Karpas-422 (cell line): ENCODE measurements at places on chromosomes 4 and X.

DNA sequence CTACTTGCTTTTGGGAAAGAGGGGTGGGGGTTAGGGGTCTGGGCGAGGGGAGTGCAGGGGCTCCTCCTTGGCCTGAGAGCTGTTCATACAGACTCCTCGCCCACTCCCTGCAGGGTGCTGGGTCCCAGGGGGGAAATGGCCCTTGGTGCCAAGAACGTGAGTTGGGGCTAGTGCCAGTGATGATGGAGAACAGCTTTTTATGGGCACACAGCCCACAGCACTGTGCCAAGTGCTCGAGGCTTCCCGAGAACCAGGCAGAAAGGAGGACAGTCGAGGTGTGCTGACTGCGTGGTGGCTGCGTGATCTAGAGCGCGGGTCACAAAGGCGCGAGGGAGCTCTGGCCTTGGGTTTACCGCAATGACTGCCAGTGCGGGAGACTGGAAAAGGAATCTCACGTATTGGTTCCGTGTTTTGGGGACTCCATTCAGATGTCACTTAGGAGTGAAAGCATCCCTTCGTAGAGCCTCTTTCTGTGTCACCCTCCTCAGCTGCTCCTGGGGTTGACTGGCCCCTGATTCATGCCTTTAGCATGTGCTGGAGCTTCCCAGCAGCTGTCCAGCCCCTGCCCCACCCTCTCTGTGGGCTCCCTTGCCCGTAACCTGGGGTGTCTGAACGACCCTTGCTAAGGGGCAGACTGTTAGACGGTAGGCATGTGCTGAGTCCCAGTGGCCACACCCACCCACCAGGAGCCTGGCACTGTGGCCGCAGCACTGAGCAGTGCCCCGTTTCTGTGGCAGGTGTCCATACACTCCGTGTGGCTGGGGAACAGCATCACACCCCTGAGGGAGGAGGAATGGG, 20.9 kb upstream of the MSANTD1 start:
- DNase-seq = no peak

- DNase-seq = no peak
These were observed 72.4 kb downstream of the PALLD start for GRCh38 chr4:168569066-168569930.

DNA sequence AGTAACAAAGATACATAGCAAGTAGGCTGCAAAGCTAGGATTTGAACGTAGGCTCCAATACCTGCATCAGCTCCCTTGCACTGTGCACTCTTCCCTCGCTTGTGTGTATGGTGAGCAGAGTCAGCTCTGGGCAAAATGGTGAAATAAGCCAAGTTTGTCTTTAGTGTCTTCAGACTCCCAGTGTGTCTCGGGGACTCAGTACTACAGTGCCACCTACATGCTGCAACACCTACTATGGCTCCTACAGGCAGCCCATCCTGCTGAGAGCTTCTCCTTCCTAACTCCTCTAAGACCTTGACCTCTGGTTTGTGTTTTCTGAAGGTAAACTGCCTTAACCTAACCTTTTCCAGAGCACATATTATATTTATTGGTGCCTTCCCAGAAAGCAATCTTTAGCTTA, 42.5 kb downstream of the RTL9 start:
- DNase-seq = peak; percentile 49

GRCh38 chr4:61517144-61517543, 317.0 kb downstream of the ADGRL3 start:
- DNase-seq = no peak

- DNase-seq = no peak
These were observed at the start of gene PHEX for GRCh38 chrX:22032084-22032483. Gene PHEX, plus strand, starts transcription at chrX:22032325. Its CDS starts 681 bp downstream, at chrX:22033006.

DNA sequence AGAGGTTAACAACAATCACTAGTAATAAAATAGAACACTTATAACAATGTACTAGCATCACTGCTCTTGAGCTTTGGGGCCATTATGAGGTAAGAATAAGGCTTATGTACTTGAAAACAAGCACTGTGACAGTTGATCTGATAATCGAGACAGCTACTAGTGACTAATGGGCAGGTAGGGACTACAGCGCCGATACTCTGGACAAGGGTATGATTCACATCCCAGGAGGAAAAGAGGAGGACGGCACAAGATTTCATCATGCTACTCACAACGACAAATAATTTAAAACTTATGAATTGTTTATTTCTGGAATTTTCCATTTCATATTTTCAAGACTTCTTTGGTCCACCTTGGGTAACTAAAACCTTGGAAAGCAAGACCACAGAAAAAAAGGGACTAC, 62.3 kb downstream of the FAM184B start:
- no peak for DNase-seq

- no peak for DNase-seq
These were observed 10.0 kb upstream of the SPP1 start for GRCh38 chr4:87965501-87965975.

- DNase-seq = no peak
These were observed 3.3 kb downstream of the XPNPEP2 start for GRCh38 chrX:129741880-129742758.

DNA sequence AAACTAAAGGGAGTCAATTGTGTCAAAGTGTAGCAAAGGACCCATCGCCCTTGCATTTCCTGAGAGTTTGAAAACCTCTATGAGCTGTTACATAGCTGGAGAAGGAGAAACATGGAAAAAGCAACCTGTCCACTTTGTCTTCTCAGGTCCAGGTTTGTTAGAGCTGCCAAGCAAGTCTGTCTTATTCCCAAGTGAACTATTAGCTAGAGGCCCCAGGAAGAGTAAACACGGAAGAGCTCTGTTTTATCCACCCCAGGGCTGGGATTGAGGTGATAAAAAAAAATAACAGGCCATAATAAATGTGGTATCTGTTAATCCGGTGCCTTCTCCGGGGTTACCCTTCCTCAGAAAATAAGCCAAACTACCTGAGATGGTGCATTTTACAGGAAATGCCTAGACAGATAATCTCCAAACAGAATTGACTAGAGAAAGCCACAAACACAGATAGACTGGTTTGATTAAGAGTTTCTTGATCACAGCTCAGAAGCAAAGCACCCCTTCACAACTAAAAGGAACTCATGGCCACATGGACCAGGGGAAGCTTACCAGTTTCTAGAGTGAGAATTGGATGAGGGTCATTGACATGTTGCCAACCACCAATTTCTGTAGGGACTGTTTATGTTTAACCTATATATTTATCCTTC, 35.9 kb upstream of the RELL1 start:
- DNase-seq = no peak

- no peak for DNase-seq
These were observed 333.8 kb downstream of the ANK2 start for GRCh38 chr4:113383111-113383785.

GRCh38 chr4:148355442-148356123, 86.6 kb downstream of the NR3C2 start:
- DNase-seq = no peak

GRCh38 chrX:151536571-151536970, 26.9 kb upstream of the PASD1 start:
- no peak for DNase-seq

DNA sequence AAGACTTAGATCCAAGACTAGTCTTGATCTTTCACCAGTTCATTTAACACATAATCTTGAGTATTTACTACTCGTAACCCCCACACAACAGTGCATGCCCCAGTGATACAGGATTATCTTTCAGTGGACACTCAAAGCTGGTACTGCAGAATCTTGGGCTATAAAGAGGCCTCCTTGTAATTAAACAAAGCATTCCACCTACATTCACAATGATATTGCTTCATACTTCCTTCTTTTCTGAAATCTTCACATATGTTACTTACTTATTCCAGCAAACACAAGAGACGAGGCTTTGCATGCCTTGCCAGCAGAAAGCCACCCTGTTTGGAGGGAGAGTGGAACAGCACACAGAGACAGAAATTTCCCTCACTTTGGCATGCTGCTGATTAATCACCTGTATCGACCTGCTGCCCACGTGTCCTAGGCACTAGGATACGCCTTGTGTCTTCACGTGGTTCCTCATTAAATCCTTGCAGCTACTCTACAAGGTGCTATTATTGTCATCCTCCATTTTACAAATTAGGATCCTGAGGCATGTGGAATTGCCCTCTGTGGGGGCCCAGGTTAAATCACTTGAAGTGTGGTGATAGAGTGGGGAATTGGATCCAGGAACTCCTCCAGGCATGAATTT, 77.3 kb downstream of the FAM184B start:
- no peak for DNase-seq

DNA sequence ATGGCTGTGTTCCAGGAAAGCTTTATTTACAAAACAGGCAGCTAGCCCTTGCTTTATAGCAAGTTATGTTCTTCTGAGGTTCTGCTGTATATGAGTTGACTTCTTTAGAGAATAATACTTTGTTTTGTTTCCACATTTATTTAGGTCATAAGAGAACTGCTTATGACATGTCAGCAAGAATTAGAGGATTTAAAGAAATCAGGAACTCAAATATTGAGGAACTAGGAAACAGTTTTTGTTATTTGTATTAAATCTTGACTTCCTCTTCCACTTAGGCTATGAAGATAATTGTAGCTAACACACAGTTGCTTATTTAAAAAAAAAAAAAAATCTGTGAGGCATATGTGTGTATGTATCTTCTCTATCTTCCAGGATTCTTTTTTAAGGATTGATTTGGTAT, 14.3 kb downstream of the ZRSR2 start:
- DNase-seq = no peak

DNA sequence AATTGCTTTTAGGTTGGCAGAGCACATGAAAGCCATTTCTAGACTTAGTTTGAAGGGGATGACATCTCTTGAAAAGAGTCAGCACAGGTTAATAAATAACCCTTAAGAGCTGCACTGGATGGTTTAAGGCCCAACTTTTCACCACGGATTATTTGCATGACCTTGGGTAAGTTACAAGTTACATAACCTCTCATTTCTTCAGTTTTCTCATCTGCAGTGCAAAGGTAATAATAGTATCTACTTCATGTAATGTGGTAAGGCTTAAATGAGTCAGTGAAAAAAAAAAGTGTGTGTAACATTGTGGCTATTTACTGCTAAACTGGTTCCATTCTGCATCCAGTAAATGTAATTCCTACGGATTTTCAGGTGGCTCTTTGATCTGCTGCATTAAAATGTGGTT, 715.8 kb downstream of the CCSER1 start:
- no peak for DNase-seq

DNA sequence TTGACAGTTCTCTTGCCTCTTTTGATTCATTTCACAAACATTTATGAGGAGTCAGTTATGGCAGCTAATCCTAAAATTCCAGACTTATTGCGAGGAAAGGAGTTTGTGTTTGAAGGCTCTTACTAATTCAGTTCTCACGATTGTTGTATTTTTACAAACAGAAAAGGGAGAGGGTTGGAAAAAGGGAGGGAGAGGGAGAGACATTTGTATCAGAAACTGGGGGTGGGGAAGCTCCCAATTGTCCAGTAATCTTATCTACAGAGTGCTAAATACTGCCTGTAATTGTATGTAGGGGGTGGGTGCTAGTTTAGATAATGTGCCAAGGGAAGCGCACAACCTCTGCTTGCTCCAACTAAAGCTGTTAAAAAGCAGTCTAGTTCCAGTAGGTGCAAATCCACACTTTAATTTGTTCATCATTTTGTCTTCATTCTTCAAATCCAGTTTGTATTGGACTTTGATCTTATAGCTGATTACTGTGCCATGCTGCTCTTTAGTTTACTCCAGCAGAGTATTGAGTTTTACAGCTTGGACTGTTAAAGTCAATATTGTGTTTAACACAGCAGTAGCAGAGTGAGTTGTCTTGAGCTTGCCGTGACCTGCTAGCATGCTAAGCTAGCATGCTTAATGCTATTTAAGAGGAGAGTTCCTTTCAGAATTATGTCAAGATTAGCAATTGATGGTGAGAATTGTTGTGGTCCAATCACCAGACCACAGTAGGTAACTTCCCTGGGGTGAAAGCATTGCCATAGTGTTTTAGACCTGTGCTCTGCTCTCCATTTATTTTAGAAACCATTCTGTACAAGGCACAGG, 13.9 kb downstream of the FNIP2 start:
- DNase-seq = no peak

GRCh38 chr4:9781343-9782135, at the start of gene DRD5:
Gene DRD5, plus strand, starts transcription at chr4:9781634. Its CDS starts 396 bp downstream, at chr4:9782030.
- DNase-seq = no peak

- DNase-seq = no peak
These were observed 133.3 kb upstream of the PJA1 start for GRCh38 chrX:69298466-69299140.

GRCh38 chrX:84339507-84340364, 151.7 kb upstream of the RPS6KA6 start:
- peak; percentile 83 for DNase-seq

DNA sequence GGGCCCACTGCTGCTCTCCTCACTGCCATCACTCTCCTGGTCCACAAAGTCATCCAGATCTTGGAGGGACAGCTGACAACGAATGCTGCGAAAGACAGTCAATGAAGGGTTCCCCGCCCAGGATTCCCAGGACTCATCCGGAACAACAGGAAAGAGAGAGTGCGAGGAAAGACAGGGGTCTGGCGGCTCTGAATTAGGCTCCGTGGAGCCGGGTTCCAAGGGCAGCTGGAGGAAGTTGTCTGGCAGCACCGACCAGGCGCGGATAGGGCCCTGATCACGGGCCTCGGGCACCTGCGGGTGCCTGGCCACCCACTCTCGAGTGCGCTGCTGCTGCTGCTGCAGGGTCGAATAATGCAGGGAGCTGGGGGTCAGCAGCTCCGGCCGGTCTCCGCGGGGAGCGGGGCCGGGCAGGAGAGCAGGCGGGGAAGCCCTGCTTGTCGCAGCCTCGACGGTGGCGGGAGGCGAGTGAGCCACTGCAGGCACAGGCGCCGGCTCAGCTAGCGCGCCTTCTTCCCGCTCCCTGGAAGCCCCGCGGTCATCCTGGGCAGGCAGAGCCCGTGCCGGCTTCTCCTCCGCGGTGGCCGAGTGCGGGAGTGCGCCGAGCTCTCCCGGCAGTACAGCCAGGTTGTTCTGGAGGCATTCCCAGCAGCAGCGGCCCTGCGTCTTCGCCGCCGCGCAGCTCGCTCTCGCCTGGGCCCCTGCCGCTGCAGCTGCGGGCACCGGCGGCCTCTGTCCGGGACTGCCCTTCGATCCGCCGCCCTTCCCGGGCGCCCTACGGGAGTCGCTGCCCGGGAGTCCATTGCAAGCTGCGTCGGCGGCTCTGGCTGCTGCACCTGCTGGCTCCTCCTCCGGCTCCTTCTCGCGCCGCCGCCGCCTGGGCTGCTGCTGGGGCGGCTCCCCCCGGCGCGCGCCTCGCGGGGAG, 1.1 kb downstream of the SOWAHB start:
- DNase-seq = no peak

- no peak for DNase-seq
These were observed 352.3 kb downstream of the PDGFC start for GRCh38 chr4:156619154-156619934.

GRCh38 chrX:50003927-50004326, 81.5 kb downstream of the CLCN5 start:
- no peak for DNase-seq

- DNase-seq = no peak
These were observed 228.8 kb downstream of the EVC2 start for GRCh38 chr4:5479518-5480060.

DNA sequence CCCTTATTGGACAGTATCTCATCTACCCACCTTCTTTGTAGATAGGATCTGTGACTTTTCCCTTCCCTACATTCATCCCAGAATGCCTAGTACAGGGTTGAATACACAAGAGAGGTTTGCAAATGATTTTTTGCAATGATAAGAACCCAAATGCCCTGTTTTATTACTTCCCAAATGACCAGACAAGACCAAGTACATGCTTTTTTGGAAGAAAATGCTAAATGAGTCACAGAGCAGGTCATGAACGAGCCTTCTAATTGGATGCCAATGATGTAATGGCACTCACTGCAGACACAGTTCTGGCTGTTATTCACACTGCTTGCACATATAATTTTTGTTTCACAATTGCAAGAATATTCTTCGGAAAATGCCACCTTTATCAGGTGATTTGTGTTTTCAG, 17.8 kb upstream of the GABRQ start:
- peak; percentile 6 for DNase-seq

- DNase-seq = no peak
These were observed 112.5 kb downstream of the MAB21L2 start for GRCh38 chr4:150694438-150694837.
